Activated CD8-positive, alpha-beta T cell treated with anti-CD3 and anti-CD28 coated beads for 36 hours (primary cell): ENCODE measurements at places on chromosomes 13 and 19. TPM values are rescaled to one million over a fixed set of nuclear protein-coding genes. Genes with fewer than 3 reads are reported as not detected.

The A1BG gene
- total RNA-seq = 35.2 TPM

The JSRP1 gene
- 1.0 TPM for total RNA-seq

The NLRP11 gene
- total RNA-seq = 0.14 TPM

The LIM2 gene
- total RNA-seq = 1.4 TPM

The DPF1 gene
- 1.0 TPM for total RNA-seq

GRCh38 chr19:1471010-1471514 lies 8.0 kb downstream of the C19orf25 start:
- DNase-seq = peak; percentile 44
- H3K36me3 ChIP-seq = no peaks in the 10 kb centered on the region
- H3K4me3 ChIP-seq = no peak overlapping the region
- no peak overlapping the region for H3K27ac ChIP-seq

GRCh38 chr13:49421391-49421790 lies 22.5 kb downstream of the CAB39L start:
- H3K4me3 ChIP-seq = no peak overlapping the region
- no peaks in the 10 kb centered on the region for H3K36me3 ChIP-seq
- DNase-seq = peak; percentile 40
- no peaks in the 10 kb centered on the region for H3K4me1 ChIP-seq

GRCh38 chr13:25806264-25806974 lies 245.4 kb downstream of the SHISA2 start:
- DNase-seq = peak; percentile 5
- peak overlapping the region; percentile 76 for H3K27ac ChIP-seq
- H3K4me1 ChIP-seq = peaks cover 18% of the 10 kb centered on the region
- peaks cover 5% of the 10 kb centered on the region for H3K27me3 ChIP-seq
- H3K4me3 ChIP-seq = no peak overlapping the region
- H3K36me3 ChIP-seq = peaks cover 2% of the 10 kb centered on the region

DNA sequence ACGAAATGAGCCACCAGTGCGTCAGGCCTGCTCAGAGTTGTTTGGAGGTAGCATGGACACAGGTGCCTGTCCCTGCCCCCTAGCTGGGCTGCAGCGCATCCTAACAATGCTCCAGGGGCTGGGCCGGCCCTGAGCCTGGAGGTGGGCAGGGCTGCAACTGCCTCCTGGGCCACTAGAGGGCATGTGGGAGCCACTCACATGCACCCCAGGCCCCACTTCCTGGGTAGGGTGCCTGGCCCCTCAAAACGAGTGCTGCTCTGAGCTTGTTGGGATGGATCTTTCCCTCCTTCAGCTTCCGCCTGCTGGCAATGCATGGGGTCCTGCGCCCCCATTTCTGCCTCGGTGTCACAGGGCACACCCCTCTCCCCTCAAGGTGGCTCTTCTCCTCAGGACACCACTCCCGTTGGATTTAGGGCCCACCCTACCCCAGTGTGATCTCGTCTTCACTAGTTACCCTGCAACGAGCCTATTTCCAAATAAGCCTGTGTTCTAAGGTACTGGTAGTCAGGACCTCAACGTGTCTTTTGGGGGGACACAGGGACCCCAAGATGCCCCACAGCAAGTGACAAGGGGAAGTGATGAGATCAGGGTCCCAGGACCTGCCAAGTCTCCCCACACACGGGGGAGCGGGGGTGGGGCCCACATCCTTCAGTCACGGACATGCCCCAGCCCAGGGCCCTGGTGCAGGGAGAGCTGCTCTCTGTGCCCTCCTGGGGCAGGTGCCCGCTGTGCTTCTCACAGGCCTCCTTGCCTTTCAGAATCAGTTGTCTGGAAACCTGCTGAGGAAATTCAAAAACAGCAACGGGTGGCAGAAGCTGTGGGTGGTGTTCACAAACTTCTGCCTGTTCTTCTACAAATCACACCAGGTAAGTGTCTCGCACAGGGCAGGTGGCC lies 131.3 kb downstream of the STK24 start:
- peak overlapping the region; percentile 92 for H3K27ac ChIP-seq
- peak; percentile 89 for DNase-seq
- no peaks in the 10 kb centered on the region for H3K36me3 ChIP-seq
- H3K4me3 ChIP-seq = no peak overlapping the region
- H3K27me3 ChIP-seq = no peaks in the 10 kb centered on the region

- H3K4me3 ChIP-seq = no peak overlapping the region
- no peaks in the 10 kb centered on the region for H3K36me3 ChIP-seq
- no peak for DNase-seq
- peaks cover 8% of the 10 kb centered on the region for H3K4me1 ChIP-seq
- H3K27me3 ChIP-seq = no peaks in the 10 kb centered on the region
Observed at GRCh38 chr19:35136231-35136630, 1.4 kb upstream of the LGI4 start.

DNA sequence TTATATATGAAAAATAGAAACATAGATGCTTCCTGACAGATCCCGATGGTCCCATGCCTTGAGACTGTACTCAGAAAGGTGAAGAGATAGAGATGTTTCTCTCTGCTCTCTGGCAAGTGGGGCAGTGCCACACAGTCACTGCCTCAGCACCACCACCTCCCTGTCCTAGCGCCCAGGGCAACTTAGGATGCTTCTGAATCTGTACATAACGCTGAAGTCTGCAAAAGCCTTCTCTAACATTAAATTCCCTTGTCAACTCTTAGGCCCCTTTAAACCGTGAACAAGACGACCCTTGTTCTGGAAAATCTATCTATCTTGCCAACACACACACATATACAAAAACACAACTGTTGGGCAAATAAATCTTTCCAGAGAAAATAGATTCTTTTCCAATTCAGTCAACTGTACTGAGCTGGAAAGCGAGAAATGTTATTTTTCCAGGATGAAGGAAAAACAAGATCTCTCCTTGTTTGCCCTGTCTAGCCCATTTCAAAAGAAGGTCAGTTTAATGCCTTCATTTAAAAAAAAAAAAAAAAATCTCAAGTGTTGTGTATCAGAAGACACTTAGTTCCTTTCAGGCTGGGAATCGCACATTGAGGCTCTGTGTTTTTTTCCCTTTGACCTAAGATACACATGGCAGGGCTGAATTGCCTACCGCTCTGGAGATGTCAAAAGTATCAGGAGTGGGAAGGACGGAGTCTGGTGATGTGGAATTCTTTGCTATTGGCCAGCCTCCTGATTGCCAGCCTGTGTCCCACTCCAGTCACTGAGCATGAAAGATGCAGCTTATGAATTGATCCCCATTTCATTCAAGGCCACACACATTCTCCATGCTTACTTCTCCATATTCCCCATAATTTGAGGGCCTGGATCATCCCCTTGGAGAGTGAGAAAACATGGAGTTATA lies 241.4 kb downstream of the LACC1 start:
- peaks cover 11% of the 10 kb centered on the region for H3K4me1 ChIP-seq
- no peak overlapping the region for H3K27ac ChIP-seq
- no peaks in the 10 kb centered on the region for H3K36me3 ChIP-seq
- H3K27me3 ChIP-seq = no peaks in the 10 kb centered on the region

GRCh38 chr19:13120817-13121216 lies 2.8 kb downstream of the NACC1 start:
- H3K4me3 ChIP-seq = peak overlapping the region; percentile 79
- H3K4me1 ChIP-seq = peaks cover 47% of the 10 kb centered on the region
- peak; percentile 27 for DNase-seq
- H3K27me3 ChIP-seq = no peaks in the 10 kb centered on the region
- peak overlapping the region; percentile 67 for H3K27ac ChIP-seq
- peaks cover 15% of the 10 kb centered on the region for H3K36me3 ChIP-seq
